ENCODE measurements at places on chromosomes 13 and 19.
A peak's percentile ranks its signal among the peaks of the same experiment; 100 is the strongest.

GRCh38 chr13:29129616-29130015 is 309.5 kb downstream of the MTUS2 start:
- no peak for DNase-seq

DNA sequence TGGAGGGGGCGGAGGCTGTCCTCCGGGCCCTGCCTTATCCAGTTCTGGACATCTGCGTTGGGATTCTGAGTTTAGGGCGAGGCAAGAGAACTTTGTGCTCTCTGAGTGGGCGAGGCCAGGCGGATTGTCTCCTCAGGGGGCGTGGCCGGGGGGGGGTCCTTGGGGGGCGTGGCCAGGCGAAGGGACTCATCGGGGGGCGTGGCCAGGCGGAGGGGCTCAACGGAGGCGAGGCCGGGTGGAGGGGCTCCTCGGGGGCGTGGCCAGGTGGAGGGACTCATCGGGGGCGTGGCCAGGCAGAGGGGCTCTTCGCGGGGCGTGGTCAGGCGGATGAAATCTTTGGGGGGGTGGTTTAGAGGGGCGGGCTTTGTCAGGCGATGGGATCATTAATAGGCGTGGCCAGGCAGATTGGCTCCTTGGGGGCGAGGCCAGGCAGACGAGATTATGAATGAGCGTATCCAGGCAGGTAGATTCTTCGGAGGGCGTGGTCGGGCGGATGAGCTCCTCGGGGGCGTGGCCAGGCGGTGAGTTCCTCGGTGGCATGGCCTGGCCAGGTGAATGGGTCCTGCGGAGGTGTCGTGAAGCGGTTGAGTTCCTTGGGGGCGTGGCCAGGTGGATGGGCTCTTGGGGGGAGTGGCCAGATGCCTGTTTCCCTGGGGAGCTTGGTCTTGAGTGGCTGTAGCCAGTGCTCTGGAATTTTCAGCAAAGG is 10.3 kb upstream of the CACNG7 start:
- peak; percentile 73 for DNase-seq

DNA sequence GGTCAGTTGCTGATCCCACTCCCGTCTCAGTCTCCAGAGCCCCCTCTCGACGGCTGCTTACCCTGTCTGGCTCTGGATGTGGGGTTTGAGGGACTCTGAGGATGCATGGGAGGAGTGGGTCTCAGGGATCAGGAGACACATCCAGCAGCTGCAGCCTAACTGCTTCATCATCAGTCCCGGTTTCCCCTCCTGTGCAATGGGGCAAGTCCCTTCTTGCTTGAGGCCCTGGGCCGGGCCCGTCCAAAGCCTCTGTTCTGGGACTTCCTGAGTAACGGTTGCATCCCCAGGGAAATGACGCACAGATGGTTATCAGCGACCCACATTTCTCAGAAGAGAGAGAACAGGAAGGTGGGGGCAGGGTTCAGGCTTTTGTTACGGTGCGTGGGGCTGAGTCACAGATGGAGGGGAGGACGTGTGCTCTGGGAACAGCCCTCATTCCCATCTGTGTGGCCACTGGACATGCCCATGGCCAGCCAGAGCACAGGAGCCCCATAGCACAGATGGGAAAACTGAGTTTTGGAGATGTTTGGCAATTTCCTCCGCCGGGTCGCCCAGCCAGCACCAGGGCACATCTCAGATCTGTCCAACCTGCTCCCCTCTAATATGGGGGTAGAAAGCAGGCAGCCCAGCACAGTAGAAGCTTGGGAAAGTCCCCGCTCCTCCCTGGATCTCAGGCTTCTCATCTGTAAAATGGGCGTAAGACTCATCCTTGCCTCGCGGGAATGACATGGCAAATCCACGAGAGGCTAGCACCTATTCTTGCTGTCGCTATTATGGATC is 19.3 kb downstream of the GNA15 start:
- peak; percentile 69 for DNase-seq

- peak; percentile 58 for DNase-seq
These were observed 206.8 kb downstream of the PCDH9 start for GRCh38 chr13:67023130-67023876.

DNA sequence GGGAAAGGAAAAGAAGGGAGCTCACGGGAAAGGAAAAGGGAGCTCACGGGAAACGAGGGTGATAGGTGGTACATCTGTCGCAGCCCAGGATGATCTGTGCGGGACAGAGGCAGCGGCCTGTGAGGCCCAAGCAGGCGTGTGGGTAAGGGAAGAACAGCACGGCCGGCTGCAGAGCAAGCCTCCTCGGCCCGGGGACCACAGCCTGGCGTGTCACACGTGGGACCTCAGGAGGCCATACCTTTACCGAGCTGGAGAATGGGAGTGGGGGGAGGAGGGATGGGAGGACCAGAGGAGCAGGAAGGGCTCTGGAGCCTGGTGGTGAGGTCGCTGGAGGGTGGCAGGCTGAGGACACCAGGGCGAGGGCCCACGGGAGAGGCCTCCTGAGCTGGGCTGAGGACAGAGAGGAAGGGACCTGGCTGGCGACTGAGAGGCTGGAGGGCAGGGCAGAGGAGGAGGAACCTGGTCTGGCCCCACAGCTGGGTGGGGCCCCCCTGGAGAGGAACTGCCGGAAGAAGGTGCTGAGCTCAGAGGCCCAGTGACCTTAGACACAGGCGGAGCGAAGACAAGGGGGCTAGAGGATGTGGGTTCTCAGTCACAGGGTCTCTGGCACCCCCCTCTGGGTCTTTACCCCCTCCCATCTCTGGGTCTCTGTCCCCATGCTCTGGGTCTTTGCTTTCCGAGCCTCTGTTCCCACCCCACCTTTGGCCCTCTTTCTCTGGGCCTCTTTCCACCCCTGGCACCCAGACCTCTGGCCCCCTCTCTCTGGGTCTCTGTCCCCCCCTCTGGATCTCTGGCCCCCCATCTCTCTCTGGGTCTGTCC is 2.9 kb upstream of the FTL start:
- DNase-seq, result peak; percentile 83

DNA sequence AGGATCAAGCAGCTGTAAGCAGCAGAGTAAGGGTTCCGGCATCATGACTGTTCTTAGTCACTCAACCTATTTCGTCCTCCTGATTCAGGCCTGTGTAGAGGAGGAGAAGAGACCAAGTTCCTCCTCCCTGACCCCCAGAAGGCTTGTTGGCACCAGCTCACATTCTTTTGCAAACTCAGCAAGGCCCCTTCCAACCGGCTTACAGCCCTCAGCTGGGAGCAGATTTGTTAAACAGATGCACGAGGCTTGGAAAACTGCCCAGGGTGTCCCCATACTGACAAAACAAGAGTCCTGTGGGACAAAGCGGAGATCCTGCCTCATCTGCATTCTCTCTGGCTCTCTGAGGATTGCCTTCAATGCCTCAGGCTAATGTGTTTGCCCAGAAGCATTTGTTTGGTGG is 113.2 kb upstream of the SOX21 start:
- no peak for DNase-seq

GRCh38 chr19:58558623-58559274 is 338 bp upstream of the UBE2M start:
- DNase-seq, result peak; percentile 99

GRCh38 chr13:98783856-98784478 is 31.5 kb upstream of the SLC15A1 start:
- no peak for DNase-seq

DNA sequence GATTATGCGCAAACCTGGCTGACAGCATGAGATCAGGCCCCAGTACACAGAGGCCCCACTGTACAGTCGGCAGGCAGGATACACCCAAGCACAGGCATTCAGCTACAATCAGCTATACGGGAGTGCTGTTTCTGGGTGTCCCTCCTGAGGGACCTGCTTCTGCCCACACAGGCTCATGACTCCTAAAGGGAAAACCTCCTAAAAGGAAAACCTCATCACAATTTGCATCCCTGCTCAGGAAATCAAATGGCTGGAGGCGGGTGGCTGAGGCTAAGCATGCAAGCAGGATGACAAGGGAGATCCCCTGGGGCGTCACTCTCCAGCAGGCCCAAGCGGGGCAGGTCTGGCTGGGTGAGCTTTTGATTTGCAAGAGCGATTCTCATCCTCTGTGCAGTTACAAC is 99.8 kb downstream of the CRYL1 start:
- no peak for DNase-seq

Data from NAMALWA (cell line).